ENCODE measurements at places on chromosomes 11 and 22.

GRCh38 chr11:73372375-73372993 lies 3.7 kb upstream of the RELT start:
- peaks cover 16% of the 10 kb centered on the region for H3K4me1 ChIP-seq
- DNase-seq, result peak; percentile 96
- no peak overlapping the region for H3K4me3 ChIP-seq
- H3K36me3 ChIP-seq, result peaks cover 14% of the 10 kb centered on the region
- H3K27ac ChIP-seq, result no peak overlapping the region

- peaks cover 9% of the 10 kb centered on the region for H3K4me1 ChIP-seq
- H3K27ac ChIP-seq, result no peak overlapping the region
- no peaks in the 10 kb centered on the region for H3K36me3 ChIP-seq
- peaks cover 2% of the 10 kb centered on the region for H3K27me3 ChIP-seq
- DNase-seq, result peak; percentile 97
These were observed 42.4 kb downstream of the KCNJ4 start for GRCh38 chr22:38412435-38413084.

DNA sequence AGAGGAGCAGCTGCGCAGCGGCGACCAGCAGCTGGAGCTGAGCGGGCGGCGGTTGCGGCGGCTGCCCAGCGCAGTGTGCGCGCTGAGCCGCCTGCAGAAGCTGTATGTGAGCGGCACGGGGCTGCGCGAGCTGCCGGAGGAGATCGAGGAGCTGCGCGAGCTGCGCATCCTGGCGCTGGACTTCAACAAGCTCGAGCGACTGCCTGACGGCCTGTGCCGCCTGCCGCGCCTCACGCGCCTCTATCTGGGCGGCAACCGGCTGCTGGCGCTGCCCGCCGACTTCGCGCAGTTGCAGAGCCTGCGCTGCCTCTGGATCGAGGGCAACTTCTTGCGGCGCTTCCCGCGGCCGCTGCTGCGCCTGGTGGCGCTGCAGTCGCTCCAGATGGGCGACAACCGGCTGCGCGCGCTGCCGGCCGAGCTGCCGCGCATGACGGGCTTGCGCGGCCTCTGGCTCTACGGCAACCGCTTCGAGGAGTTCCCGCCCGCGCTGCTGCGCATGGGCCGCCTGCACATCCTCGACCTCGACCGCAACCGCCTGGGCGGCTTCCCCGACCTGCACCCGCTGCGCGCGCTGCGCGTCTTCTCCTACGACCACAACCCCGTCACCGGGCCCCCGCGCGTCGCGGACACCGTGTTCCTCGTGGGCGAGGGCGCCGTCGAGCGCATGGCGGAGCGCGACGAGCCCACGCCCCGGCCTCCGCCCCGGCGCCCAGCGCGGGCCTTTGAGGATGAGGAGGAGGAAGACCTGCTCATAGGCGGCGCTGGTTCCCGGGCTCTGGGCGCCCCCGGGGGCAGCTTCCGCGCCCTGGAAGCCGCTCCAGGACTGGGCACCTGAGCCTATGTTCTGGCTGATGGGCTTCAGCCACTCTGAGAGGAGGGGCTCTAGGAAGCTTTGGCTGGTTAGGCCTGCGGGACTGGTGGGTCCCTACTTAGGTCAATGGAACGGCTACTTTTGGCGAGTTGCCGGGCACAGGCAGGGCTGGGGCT lies 787 bp downstream of the LRRC10B start:
- no peak overlapping the region for H3K27ac ChIP-seq
- peak; percentile 98 for DNase-seq
- no peaks in the 10 kb centered on the region for H3K4me1 ChIP-seq
- H3K27me3 ChIP-seq, result peaks cover 45% of the 10 kb centered on the region
- H3K4me3 ChIP-seq, result peak overlapping the region; percentile 39

DNA sequence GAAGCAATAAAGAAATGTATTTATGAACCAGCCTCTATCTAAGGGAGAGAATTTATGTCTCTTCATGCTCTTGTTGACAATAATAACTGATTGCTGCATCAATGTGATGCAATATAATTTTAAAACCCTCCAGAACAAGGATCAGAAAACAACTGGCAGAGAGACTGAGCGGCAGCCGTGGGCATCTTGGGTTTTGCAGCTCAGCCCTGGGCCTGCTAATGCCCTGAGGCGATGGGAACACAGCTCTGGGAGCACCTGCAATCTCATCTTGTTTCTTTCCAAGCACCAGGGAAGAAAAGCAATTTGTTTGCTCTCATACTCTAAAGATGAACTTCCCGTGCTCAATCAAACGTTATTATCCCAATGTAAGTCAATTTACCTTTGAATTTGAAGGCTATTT lies 245.7 kb downstream of the ST3GAL4 start:
- H3K4me1 ChIP-seq, result no peaks in the 10 kb centered on the region
- DNase-seq, result no peak
- no peak overlapping the region for H3K4me3 ChIP-seq
- H3K36me3 ChIP-seq, result no peaks in the 10 kb centered on the region
- no peak overlapping the region for H3K27ac ChIP-seq

GRCh38 chr11:34667810-34668582 lies 47.1 kb downstream of the EHF start:
- DNase-seq, result no peak
- no peaks in the 10 kb centered on the region for H3K4me1 ChIP-seq
- H3K27me3 ChIP-seq, result peaks cover 5% of the 10 kb centered on the region
- no peak overlapping the region for H3K27ac ChIP-seq
- H3K4me3 ChIP-seq, result no peak overlapping the region

- H3K27ac ChIP-seq, result no peak overlapping the region
- peaks cover 29% of the 10 kb centered on the region for H3K4me1 ChIP-seq
- DNase-seq, result peak; percentile 22
- H3K36me3 ChIP-seq, result peaks cover 45% of the 10 kb centered on the region
- no peak overlapping the region for H3K4me3 ChIP-seq
These were observed 5.9 kb downstream of the FRMD8 start for GRCh38 chr11:65392186-65392829.

DNA sequence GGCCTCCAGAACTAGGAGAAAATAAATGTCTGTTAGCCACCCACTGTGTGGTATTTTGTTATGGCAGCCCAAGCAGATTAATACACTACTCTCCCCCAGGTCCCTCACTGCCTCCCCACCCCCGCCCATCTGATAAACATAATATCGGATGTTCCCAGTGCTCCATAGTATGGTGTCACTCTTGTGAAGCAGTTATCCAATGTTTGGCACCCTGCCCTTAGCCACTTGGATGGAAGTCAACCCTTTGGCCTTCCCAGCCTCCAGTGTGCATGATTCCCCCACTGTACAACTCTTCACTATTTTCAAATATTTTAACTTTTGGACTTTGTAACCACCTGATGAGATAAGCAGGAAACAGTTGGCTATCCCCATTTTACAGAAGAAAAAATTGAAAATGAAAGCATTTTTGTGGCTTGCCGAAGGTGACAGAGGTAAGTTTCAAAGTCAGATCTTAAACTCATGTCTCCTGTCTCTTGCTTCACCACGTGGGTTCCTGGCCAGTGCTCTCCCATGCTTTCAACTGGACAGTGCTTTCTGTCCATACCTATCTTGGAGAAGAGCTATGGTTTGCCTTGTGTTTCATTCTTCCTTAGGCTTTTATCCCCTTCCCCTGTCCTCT lies 53.2 kb downstream of the ALX4 start:
- H3K4me1 ChIP-seq, result no peaks in the 10 kb centered on the region
- H3K36me3 ChIP-seq, result no peaks in the 10 kb centered on the region
- H3K4me3 ChIP-seq, result no peak overlapping the region
- H3K27ac ChIP-seq, result no peak overlapping the region
- no peaks in the 10 kb centered on the region for H3K27me3 ChIP-seq

GRCh38 chr11:33689085-33689484 lies 11.5 kb downstream of the C11orf91 start:
- no peaks in the 10 kb centered on the region for H3K27me3 ChIP-seq
- H3K4me3 ChIP-seq, result no peak overlapping the region
- peak overlapping the region; percentile 99 for H3K27ac ChIP-seq
- no peaks in the 10 kb centered on the region for H3K36me3 ChIP-seq
- peaks cover 47% of the 10 kb centered on the region for H3K4me1 ChIP-seq

DNA sequence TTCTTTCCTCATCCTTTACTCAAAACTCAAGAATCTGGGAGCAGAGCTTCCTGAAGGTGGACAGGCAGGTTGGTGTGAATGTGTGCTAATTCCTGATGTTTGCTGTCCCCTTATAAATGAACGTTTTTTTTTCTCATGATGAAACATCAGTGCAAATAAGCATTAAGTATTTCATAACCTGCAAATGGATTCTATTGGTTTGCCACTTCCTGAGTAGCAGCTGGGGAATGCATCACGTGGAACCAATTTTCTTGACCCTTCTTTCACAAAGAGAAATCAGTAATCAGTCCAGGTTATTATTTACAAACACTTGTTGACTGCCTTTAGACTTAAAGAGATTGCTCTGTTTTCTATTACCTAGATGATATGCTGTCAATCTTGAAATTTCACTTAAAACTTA lies 40.1 kb upstream of the SCN3B start:
- DNase-seq, result no peak
- no peak overlapping the region for H3K27ac ChIP-seq
- H3K36me3 ChIP-seq, result no peaks in the 10 kb centered on the region

DNA sequence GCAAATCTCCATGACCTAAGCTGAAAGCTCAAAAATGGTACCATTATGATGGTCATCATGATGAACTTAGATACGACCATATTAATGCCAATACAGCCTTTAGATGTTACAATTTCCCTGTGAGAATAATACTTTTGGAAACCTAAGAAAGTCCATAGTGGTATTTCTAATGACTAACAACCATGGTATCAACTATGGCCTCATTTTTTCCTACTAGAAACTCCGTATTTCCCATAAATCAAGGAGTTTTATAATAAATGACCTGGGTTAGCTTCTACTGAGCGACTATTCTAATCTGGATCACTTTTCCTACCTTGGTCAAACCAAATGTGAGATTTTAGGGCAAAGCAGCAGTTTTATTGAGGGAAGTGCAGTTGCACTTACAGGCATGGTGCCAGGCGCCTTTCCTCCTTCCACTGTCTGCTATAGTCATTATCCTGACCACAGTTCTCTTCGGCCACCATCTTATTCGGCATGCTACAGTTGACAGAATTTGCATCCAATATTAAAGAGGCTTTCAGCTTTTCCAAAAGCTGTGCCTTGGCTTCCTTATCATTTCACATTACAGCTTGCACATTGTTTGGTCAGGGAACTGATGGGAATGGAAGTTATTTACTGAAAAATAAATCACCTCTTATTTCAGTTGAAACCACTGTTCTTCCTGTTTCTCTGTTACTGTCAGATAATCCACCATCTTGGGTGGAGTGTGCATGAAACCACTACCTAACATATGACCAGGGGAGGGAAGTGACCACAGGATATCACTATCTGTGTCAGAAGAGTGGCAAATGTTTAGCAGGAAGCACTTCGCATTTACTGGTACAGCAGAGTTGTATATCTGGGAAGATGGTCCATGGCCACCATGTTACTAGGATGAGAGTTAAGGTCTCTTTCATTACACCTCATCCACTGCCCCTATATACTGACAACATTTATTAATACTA lies 74.5 kb upstream of the PICALM start:
- DNase-seq, result no peak
- no peak overlapping the region for H3K27ac ChIP-seq
- H3K4me1 ChIP-seq, result peaks cover 16% of the 10 kb centered on the region
- H3K4me3 ChIP-seq, result no peak overlapping the region

DNA sequence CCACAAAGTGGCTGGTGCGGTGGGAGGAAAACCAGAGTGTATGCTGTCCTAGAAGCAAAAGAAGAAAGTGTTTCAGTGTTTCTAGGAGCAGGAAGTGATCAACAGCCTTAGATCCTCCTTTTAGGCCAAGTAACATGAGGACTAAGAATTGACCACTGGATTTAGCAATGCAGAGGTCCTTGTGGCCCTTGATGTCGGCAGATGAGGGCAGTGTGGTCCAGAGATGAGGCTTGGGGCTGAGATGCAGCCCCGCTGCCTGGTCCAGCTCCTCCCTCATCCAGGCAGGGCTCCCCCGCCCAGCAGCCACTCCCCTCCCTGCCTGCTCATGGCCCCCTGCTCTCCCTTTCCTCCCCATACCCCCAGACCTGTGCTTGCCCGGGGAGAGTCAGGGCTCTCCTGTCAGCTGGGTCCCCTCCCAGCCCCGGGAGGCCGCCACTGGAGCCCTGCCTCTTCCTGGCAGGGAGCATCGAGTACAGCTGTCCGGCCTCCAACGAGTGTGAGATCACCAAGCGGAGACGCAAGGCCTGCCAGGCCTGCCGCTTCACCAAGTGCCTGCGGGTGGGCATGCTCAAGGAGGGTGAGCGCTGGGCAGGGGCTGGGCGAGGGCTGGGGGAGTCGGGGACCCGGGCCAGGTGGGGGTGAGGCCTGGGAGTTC lies 3.7 kb downstream of the TRMT112 start:
- no peaks in the 10 kb centered on the region for H3K27me3 ChIP-seq
- H3K4me3 ChIP-seq, result no peak overlapping the region
- H3K27ac ChIP-seq, result no peak overlapping the region
- peaks cover 5% of the 10 kb centered on the region for H3K4me1 ChIP-seq
- peak; percentile 22 for DNase-seq

DNA sequence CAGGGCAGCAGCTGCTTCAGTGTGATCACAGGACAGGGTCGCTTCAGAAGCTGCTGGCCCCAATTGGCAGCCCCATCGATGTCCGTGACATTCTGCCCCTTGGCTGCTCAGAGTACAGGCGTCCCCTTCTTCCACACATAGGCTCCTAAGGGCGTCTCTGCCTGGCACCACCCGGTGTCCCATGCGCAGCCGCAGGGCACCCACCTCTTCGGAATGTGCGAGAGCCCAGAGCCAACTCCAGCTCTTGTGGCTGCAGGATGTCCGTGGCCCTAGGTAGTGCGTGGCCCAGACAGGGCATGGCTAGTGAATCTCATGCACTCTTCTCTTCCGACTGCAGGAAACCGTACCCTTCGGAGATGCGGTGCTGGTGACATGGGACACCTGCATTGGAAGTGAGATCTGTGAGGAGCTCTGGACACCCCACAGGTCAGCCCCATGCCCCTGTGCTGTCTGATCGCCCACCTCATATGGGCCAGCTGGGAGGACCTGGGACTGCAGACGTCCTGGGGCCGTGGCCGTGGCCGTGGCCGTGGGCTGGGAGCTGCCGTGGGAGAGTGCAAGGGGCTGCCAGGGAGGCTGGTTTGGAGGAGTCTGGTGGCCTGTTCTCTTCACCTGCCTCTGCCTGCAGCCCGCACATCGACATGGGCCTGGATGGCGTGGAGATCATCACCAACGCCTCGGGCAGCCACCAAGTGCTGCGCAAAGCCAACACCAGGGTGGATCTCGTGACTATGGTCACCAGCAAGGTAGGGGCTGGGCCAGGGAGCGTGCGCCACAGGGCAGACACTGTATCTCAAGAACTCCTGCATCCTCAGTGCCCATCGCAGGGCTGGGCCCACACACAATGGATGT lies 20.2 kb downstream of the NADSYN1 start:
- H3K27me3 ChIP-seq, result no peaks in the 10 kb centered on the region
- no peaks in the 10 kb centered on the region for H3K4me1 ChIP-seq
- H3K27ac ChIP-seq, result no peak overlapping the region
- DNase-seq, result no peak
- H3K4me3 ChIP-seq, result no peak overlapping the region
